Right renal cortex interstitium (tissue), 3 donors: ENCODE measurements at places on chromosomes 3 and 15.

DNA sequence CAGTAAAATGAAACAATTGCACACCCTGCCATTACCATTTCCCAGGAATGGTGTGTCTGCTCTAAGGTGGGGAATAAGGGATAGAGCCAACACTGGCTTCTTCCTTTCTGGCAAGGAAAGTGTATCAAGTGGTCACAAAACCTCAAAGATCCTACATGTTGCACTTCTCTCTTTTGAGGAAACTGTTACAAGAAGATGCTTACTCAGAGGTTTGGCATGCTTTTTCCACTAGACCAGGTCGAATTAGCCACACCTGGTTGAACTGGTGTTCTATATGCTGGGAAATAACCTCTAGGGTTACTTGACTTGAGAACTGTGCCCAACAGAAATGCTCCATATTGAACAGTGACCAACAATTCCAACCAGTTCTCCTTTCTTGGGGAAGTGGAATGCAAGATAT lies 102.9 kb downstream of the LRRN1 start:
- DNase-seq = no peak

GRCh38 chr3:33886015-33886414 lies 87.6 kb downstream of the PDCD6IP start:
- DNase-seq = no peak

DNA sequence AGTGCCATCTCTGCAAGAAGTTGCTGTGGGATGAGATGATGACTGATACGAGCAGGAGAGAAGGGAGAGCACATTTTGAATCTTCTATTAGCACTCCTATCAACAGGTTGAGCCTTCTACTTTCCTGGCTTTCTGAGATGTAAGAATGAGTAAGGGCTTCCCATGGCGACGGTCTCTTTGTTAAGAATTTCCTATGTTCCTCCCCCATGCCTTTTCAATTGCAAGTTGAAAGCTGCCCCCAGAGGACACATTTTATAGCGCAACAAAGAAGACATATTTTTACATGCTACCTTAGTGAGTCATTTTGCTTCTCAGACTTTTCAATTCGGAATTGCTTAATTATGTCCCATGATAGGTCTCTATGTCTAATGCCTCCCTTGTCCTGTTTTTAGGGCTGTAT lies 71.3 kb upstream of the LRTM1 start:
- no peak for DNase-seq

- DNase-seq = no peak
These were observed 130.0 kb downstream of the RBMS3 start for GRCh38 chr3:29410660-29411405.

DNA sequence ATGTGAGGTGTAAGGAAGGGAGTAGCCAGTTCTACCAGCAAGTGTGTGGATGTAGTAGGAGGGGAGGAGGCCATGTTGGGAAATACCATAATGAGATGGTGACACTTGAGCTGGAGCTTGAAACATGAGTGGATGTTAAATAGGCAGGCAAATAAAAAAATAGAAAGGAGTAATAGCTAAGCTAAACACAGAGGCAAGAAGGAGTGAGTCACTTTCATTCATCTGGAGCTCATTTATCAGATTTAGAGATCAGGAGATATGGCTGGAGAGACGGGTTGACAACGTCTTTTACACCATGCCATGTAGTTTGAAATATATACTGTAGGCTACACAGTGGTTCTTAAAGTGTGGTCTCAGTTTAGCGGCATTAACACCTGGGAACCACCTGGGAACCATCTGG lies 390.5 kb downstream of the DIPK2A start:
- no peak for DNase-seq

DNA sequence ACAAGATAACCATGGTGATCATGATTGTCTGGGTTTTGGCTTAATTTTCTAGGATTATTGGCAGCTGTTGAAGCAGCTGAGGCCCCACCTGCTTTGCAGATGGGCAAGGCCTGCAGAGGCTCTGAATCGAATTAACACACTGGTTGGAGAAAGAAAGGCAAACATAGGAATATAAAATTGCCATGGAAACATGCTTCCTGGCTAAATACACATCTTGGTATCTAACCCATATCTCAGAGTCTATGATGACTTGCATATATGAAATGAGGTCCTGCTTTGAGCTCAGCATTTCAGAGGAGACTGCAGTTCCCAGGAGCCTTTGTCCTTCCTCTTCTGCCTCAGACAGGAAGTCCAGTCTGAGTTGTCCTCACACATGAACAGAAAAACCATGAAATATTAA lies 24.3 kb upstream of the SV2B start:
- DNase-seq = no peak

DNA sequence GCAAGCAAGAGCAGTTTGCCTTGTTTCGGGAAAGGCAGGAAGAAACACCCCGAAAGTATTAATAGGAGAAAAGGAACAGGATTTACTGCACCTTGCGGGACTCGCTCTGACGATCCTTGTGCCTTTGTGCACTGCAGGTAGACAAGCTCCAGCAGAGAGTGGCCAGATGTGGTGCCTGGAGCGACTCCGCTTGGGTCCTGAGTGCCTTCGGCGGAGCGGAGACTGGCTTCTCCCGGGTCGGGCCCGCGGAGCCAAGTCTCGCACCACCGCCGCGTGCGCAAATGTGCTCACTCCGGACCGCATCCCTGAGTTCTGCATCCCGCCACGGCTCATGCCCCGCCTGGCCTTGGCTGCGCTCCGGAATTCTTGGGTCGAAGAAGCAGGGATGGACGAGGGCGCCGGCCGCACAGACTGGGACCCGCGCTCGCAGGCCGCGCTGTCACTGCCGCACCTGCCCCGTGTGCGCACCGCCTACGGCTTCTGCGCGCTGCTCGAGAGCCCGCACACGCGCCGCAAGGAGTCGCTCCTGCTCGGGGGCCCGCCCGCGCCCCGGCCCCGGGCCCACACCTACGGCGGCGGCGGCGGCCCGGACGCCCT lies 769 bp downstream of the C2CD4A start:
- DNase-seq = no peak

GRCh38 chr3:123471106-123471505 lies 22.2 kb upstream of the ADCY5 start:
- no peak for DNase-seq

DNA sequence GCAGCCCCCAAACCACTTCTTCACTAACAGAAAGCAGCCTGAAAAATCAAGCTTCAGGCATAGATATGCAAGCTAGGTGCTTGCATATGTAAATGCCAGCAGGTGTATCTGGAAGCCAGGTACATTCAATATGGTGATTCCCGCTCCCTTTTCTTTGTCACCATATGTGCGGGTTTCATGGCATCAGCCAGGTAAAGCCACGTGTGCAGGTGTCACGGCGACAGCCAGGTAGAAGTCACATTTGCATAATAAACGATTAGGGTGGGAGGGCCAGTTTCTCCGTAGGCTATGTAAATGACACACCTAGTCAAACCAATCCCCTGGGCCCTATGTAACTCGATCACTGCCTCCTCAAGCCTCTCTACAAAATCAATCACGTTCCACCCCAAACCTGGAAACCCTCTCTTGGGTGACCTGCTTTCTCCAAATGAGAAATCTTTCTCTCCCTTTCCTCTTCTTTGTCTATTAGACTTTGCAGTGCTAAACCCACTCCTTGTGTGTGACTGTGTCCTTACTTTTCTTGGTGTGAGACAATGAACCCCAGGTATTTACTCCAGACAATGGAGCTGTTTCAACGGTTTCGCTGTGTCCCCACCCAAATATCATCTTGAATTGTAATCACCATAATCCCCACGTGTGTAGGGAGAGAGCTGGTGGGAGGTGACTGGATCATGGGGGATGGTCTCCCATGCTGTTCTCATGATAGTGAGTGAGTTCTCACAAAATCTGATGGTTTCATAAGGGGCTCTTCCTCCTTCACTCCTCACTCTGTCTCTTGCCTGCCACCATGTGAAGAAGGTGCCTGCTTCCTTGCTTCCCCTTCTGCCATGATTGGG lies 44.6 kb downstream of the ONECUT1 start:
- no peak for DNase-seq

DNA sequence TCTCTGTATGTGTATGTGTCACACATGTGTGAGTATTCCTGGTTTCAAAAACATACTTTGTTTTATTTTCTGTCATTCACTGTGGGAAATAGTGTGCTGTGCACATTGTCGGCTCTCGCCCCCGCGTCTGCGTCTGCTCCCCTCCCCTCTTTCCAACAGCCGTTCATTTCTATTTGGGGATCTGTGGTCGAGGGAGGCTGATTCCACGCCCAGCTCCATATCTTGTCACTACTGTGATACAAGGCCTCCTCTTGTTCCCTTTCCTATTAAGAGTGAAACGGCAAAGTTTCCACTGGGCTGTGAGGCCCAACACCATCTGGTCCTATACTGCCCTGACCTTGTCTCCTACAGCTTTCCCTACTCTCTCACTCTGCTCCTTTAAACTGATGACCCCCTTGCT lies 172.5 kb upstream of the LRIG1 start:
- DNase-seq = no peak

DNA sequence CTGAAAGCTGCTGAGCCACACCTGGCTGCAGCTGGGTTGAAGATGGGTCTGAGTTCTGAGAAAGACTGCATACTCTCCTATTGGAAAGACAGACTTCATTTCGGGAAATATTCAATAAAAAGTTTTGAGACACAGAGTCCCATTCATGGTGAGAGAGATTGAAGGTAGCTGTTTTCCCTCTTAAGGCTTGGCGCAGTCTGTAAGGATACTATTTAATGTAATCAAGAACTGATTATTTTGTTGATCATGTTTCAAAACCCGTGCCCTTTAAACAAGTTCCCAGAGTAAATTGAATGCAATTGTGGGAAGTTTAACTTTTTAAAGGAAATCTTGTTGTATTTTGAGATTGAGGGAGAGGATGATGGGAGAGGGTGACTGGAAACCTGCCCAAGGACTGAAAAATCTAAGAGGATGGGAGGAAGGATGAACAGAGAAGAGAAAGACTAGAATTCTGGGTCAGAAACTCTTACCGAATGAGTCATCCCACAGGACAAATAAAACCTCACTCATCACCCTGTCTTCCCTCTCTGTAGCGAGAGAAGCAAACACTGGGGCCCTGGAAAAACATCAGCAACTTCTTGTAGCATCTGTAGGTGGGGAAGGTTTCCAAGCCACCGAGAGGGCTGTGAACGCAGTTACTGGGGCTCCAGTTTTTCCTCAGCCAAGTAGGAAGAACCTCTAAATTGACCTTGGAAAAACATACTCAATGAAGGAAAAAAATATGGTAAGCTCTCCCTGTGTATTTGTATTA lies 193.2 kb upstream of the TPRG1 start:
- DNase-seq = no peak

DNA sequence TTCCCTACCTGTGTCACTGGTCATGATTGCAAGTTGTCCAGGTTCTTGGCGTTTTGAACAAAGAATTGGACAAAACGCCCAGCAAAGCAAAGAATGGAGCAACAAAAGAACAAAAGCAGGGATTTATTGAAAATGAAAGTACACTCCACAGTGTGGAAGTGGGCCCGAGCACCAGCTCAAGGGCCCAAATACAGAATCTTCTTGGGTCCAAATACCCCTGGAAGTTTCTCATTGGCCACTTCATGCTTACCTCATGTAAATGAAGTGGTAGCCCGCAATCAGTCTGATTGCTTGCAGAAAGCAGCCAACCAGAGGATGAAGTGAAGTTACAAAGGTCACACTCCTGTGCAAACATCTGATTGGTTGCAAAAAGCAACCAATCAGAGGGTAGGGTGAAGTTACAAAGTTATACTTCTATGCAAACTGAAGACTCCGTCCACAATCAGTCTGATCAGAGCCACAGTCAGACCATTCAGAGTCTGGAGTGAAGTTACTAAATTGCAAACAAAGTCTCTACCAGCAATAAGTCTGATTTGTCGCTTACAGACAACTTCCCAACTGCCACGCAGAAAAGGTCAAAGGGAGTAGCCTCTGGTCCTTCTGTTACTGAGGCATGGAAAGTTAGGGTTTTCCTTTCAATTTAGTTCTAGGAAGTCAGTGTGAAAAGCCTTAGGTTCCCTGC lies 8.3 kb upstream of the TM4SF1 start:
- DNase-seq = no peak

GRCh38 chr3:126064627-126065258 lies 19.2 kb downstream of the SLC41A3 start:
- no peak for DNase-seq

DNA sequence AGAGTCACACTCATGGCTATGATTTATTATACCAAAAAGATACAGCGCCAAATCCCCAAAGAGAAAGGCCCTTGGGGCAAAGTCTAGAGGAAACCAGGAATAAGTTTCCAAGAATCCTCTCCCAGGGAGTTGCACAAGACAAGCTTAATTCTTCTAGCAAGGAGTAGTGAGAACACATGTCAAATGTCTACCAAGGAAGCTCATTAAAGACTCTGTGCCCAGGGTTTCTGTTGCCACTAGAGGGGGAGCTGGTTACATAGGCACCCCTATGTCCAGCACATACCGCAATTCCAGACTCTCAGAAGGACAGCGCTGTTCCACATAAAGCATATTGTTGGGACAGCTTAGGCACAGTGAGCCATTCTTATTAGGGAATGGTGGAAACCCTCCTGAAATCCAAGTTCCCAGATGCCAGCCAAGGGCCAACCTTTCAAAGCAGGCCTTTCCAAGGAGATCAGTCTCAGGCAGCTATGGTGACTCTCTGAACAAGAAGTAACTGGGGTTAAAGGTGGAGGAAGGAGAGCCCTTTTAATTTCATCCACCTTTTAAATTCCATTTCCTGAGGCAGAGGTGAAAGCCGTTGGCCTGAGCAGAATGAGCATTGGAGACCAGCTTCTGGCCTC lies 194.2 kb downstream of the UACA start:
- DNase-seq = no peak

- no peak for DNase-seq
These were observed 32.3 kb downstream of the PSTPIP1 start for GRCh38 chr15:77027111-77027696.

DNA sequence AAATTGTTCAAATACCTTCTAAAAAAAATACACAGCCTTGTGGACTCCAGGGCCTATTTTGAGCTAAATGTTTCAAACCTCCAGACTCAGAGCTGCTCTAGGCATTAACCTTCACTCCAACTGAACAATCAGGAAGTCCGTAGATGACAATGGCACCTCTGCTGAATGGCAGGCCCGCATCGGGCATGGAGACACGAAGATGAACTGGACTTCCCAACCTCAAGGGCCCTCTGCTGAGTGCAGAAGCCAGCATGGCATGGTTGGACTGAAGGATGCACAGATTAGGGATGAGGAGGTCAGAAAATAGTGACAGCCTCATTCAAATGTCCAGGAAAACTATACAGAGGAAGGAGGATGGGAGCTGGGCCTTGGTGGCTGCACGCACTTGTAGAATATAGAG lies 2.2 kb downstream of the FAM174B start:
- DNase-seq = no peak

GRCh38 chr3:128203169-128203568 lies 49.9 kb downstream of the EEFSEC start:
- no peak for DNase-seq

- no peak for DNase-seq
These were observed 61.5 kb upstream of the GRM7 start for GRCh38 chr3:6799264-6799915.
